HS-27A (cell line): ENCODE measurements at places on chromosomes 16 and 17.
A peak's percentile ranks its signal among the peaks of the same experiment; 100 is the strongest.

GRCh38 chr17:80267391-80267790 lies 6.7 kb downstream of the RNF213 start:
- no peak for DNase-seq

DNA sequence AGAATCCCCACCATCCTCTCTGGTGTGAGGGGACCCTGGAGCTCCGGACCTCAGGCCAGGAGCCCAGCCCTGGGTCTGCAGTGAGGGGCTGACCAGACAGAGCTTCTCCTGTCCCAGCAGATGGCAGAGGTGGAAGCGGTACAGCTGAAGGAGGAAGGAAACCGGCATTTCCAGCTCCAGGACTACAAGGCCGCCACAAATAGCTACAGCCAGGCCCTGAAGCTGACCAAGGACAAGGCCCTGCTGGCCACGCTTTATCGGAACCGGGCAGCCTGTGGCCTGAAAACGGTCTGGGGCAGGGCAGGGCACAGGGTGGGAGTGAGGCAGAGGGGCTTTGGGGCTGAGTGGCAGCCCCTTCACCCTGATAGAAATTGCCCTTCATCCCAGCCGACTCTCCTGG lies 527 bp downstream of the UNC45B start:
- DNase-seq, result no peak

DNA sequence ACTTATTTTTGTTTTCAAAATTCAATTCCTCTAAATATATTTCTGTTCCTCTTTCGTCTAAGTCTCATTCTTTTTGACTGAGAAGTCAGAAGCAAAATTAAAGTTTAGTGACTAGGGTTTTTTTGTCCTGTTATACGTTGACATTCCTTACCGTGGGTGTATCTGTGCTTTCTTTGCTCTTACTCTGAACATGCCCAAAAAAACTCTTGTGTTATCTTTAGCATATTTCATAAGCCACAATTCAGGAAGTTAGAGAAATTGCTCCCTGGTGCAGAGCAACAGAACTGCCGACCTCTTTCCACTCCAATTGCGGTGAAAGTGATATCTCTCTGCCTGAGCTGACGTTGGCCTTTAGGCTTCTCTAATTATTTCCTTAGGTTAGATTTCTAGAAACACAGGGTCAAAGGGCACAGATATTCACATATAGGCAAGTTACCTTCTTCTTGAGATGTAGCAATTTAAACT lies 65.7 kb downstream of the CENPV start:
- DNase-seq, result no peak

- DNase-seq, result no peak
These were observed 79.4 kb downstream of the MRM1 start for GRCh38 chr17:36680701-36681202.

DNA sequence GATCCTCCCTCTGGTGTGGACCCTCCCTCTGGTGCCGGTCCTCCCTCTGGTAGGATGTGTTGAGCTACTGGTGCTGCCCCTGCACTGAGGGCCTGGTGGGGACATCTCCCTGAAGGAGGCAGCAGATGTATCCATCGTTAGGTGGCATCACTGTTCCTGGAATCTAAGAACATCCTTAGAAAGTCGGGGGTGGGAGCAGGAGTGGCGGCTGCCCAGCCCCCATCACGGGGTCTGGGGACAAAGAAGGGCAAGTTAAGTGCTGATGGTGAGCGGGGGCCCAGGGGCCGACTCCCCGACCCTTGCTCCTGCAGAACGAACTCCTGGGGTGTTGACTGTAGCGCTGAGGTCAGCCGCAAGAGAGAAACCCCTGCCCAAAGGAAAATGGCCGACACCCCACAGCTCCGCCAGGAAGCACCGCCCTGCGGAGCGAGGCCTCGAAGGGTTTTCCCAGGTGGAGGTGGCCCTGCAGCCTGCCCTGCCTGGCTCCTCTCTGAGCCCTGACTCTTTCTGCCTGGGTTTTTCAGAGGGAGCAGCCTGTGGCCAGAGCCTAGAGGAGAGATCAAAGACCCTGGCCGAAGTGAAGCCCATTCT lies 5.5 kb downstream of the CTU2 start:
- no peak for DNase-seq

- no peak for DNase-seq
These were observed 12.2 kb upstream of the CCL5 start for GRCh38 chr17:35892091-35893035.

DNA sequence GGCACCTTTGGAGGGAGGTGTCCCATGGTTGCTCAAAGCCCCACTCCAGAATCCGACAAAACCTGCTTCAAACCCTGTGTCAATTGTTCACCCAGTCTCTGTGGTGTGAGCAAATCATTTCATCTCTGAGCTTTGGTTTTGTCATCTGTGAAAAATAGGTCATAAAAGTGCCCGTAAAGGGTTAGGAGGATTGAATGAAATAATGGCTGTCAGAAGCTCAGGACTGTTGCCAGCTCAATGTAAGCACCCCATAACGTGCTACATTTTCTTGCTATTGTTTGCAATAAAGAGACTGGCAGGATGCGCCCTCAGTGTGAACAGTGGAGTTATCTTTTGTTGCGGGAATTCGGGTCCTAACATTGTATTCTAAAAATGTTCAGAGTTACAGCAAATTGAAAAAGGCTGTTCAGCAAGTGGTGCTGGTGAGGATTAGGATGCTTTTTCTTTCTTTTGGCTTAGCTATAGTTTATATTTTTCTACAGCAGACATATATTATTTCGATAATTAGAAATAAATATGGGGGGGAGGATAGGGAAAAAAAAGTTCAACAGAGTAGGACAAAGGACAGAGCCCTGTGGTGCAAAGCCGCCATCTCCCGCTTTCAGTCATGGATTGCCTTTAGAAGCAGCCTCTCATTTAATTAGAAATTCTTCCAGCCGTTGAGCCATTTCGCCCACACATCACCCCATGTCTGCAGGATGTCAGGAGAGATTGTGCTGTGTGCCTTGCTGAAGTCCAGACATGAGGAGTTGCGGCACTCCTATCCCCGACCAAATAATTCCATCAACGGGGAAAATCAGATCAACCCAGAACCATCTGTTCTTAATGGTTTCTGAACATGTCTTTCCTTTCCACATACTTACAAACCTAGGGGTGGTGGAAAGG lies 20.9 kb upstream of the PYY start:
- no peak for DNase-seq

GRCh38 chr17:79921411-79922115 lies 82.3 kb upstream of the CBX4 start:
- no peak for DNase-seq

DNA sequence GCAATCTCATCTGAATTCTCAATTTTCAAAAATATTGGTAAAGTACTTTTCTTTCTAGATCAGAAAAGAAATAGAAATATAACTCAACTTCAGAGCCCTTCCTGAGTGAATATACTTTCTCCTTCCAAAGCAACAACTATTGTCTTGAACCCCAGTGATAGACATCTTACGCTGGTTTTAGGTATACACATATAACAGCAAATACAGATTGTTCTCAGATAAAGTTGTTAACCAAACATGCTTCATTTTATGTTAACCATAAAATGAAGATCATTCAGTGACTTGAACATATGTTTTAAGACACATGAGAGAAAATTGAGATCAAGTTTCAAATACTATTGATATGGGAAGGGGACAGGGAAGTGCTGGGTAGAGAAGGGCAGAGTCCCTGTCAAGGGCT lies 53.7 kb upstream of the C17orf78 start:
- DNase-seq, result no peak

GRCh38 chr16:89600956-89601355 lies 12.5 kb upstream of the DPEP1 start:
- DNase-seq, result no peak

- no peak for DNase-seq
These were observed 11.3 kb upstream of the RNF157 start for GRCh38 chr17:76251478-76252039.

- DNase-seq, result no peak
These were observed 191.0 kb downstream of the CPPED1 start for GRCh38 chr16:12612598-12613101.

DNA sequence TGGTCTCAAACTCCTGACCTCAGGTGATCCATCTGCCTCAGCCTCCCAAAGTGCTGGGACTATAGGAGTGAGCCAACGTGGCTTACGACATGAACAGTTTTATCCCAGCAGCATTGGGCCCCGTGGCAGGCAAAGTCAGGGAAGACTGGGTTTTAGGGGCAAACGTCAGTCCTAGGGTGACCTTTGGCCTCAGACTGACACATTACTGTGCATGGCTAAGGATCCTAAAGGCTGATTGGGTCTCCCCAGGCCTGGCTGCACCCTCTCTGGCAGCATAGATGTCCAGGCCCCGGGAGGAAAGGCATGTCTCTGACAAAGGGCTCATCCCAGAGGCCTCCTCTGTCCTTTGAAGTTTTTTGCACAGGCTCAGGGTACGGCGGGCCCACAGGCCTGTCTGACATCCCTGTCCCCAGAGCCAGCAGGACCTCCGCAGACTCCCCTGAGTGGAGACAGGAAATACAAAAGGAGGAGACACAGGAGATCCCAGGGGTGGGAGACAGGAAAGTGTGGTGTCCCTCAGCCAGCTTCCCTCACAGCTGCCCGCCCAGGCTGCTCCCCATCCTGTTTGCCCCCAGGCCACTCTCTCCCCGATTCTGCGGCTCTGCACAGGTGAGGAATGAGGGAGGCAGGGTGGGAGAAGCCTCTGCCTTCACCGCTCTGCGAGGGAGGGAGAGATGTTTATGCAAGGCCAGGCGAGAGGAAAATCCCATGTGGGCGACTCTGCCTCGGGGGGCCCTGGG lies 54.5 kb upstream of the MTSS2 start:
- DNase-seq, result no peak

- DNase-seq, result no peak
These were observed 112.9 kb downstream of the GRIN2A start for GRCh38 chr16:10069374-10069773.

DNA sequence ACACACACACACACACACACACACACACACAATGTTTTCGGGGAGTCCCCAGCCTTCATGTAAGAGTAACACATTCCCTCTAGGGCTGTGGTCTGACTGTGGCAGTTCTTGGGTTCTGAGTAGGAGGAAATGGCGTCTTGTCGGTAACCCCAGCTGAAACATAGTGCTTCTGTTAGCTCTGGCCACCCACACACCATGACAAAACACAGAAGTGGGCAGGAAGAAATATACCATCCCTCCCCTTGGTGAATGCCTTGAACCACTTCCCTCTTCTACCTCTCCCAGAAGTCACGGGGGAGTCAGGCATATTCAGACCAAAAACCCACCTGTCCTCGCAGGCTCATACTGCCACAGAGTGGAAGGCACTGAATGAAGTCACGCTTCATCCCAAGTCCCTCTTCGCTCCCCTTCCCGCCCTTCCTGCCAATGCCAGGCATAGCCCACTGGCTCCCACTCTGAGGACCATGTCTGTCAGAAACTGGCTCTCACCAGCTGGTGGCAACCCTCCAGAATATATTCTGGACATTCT lies 11.5 kb downstream of the SLC35B1 start:
- no peak for DNase-seq

GRCh38 chr17:40121181-40122135 lies at the start of gene MSL1:
TSS of gene MSL1 (plus strand) at chr17:40121971. CDS start at chr17:40122613, 642 bp downstream.
- no peak for DNase-seq

DNA sequence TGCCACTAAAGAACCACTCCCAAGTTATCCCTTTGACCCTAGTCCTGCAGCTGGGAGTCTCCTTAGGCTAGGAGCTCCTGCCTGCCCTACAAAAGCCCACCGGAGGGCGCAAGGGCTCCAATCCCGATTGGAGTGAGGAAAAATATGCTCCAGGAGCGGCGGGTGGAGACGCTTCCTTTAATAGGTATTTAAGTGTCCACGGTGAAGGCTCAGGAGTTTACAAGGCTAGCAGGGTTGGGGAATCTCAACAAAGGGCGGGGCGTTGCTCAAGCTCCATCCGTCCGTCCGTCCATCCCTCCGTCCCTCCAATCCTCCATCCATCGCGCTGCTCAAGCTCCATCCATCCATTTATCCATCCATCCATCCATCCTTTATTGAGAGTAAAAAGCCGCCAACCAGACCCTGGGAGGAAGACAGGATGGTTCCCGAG lies 556 bp upstream of the SPNS1 start:
- DNase-seq, result peak; percentile 31

DNA sequence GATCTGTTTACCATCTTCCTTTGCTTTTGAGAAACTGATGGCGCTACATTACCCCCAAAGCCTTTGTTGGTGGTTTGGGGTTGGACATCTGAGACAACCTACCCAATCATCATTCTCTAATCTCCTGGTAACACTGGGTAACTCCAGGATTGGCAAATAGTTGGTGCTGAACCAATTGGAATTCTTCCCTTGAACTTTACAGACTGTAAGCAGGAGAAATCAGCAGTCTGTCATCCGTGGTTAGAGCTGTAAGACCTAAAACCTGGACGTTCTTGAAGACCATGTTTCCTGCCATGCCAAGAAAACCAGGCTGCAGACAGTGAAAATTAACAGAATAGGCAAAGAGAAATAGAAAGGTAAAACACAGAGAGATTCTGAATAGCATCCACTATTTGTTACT lies 398.8 kb upstream of the SALL1 start:
- DNase-seq, result no peak

GRCh38 chr16:10619271-10619849 lies 39.0 kb upstream of the EMP2 start:
- DNase-seq, result no peak

- peak; percentile 42 for DNase-seq
These were observed 45.0 kb upstream of the NACA2 start for GRCh38 chr17:61635913-61636432.

DNA sequence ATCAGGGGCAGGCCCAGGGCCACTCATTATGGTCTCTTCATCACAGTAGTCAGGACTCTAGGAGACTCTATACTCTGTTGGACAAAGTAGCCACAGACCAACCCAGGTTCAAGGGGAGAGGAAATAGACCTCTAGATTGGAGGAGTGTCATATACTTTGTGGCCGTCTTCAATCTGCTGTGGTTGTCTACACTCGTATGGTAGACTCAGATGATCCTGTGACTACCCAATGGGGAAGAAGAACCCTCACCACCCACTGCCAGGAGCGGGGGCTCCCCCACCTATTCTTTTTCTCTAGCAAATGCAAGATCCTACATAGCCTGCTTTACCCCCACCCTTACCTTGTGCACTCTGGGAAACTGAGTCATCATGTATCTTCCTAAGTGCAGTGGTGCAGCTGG lies 80.5 kb downstream of the KSR1 start:
- DNase-seq, result no peak
